ENCODE measurements at places on chromosomes 1 and 21.

DNA sequence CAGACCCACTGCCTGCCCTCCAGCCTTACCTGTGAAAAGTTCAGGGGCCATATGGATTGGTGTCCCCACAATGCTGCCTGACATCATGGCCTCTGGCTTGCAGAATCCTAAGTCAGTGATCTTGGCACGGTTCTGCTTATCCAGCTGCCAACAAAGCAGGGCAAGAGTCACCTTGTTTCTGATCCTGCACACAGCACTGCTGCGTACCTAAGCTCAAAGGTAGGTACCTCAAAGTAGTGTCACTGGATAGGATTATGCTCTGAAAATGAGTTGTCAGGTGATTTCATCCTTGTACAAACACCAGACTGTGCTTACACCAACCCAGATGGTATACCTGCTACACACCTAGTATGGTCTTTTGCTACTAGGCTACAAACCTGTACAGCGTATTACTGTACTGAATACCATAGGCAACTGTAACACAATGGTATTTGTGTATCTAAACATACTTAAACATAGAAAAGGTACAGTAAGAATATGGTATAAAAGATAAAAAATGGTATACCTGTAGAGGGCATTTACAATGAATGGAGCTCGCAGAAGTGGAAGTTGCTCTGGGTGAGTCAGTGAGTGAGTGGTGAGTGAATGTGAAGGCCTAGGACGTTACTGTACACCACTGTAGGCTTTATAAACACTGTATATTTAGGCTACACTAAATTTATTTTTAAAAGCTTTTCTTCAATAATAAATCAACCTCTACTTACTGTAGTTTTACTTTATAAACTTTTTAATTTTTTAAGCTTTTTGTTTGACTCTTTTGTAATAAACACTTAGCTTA lies 29.1 kb upstream of the RBBP5 start:
- no peaks in the 10 kb centered on the region for H3K4me1 ChIP-seq
- no peak overlapping the region for H3K27ac ChIP-seq
- H3K36me3 ChIP-seq = peaks cover 40% of the 10 kb centered on the region
- no peaks in the 10 kb centered on the region for H3K27me3 ChIP-seq

- H3K27me3 ChIP-seq = peaks cover 22% of the 10 kb centered on the region
- H3K27ac ChIP-seq = no peak overlapping the region
- H3K4me1 ChIP-seq = peaks cover 45% of the 10 kb centered on the region
- DNase-seq = no peak
Observed at GRCh38 chr1:12622506-12622905, 4.5 kb upstream of the DHRS3 start.

DNA sequence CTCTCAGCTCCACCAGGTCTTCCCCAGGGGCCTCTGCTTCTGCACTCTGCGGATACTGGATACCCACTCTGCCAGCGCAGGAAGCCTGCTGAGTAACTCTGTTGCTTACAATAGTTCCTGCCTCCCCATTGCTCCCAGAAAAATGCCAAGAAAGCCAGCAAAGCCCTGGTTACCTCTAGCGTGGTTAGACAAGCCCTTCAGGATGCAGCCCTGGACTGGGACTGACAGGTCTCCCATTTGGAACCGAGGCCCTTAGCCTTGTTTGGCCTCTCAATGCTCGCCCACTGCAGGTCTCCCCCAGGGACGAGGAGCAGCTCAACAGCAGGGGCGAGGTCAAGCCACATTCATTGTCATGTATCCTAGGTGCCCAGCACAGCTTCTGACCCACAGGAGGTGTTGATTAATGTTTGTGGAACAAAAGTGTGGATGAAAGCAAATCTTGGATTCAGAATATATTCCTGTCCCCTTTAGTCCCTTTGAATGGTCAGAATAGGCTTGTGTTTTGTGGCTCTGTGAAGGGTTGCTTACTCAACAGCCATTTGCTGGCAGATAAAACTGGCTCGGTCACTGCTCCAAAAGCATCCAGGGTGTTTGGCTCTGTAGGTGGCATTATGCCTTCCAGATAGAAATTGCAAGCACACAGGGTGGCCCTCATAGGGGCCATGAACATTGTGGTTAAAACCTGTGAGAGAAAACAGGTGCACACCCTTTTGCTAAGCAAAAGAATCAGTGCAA lies 58.9 kb downstream of the C1orf198 start:
- peaks cover 4% of the 10 kb centered on the region for H3K27me3 ChIP-seq
- no peak overlapping the region for H3K4me3 ChIP-seq
- H3K4me1 ChIP-seq = no peaks in the 10 kb centered on the region
- H3K36me3 ChIP-seq = no peaks in the 10 kb centered on the region
- no peak for DNase-seq

DNA sequence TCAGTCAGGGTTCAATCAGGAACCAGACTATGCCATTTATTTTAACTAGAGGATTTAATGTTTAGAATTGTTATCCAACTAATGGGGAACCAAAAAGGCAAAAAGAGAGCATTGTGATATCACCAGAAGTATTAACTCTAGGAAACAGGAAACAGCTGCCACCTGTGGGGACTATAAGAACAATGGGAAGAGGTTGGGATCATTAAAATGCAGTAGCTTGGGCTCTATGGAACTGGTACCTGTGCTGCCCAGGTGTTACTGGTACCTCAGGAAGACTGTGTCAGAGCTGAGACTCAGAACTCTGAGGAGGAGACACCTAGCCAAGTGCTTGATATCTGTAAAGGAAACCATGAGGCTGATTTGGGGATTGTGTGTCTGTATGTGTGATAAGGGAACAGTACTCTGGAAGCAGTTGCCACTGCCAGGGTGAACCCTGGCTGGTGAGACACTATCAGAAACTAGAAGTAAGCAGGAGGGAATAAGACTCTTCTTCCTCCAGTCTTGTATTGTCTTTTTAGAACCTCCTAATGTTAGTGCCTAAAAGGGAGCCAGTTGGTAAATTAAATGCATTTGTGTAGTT lies 49.4 kb downstream of the MAN1A2 start:
- DNase-seq = no peak
- H3K4me3 ChIP-seq = no peak overlapping the region
- no peaks in the 10 kb centered on the region for H3K4me1 ChIP-seq
- peaks cover 49% of the 10 kb centered on the region for H3K36me3 ChIP-seq
- no peak overlapping the region for H3K27ac ChIP-seq
